ENCODE measurements at places on chromosomes 5 and 9.

- no peak for DNase-seq
These were observed 40.7 kb upstream of the AKNA start for GRCh38 chr9:114428466-114428865.

- no peak for DNase-seq
These were observed 196.6 kb upstream of the OTULINL start for GRCh38 chr5:14385019-14385418.

DNA sequence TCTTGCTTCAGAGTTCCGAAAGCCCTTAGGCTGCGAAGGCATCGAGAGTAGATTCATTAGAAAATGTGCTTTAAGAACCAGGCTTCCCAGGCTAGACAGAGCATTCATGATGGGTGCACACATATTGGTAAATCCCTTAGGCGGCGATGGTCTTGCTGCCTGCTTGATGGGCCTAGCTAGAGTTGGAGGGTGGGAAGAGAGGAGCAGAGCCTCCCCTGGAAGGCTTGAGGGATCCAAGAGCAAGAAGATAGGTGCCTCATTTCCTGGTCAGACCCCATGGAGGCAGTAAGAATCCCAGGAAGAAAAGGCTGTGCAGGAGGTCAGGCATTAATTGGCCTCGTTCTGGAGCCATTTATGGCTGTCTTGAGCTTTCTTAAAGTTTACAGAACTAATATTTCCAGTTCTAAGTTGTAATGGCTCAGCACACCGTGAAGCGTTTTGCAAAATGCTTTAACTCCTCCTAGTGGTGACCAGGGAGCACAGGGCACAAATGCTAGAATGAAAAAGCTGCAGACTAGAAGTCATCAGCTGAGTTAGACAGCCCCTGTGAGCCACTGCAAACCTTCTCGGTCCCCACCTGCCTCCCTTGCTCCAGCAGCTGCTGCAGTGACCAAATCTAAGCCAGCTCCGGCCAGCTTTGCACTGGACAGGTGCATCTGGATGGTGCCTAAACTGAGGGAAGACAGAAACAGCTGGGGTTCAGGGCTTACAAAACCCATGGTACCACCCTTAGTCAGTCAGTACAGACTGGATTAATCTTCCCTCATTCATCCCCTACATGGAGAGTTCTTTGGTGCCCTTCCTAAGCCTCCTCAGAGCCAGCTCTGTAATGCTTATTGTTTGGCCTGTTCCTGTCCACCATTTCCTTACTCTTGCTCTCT, 14.7 kb downstream of the SLC45A2 start:
- peak; percentile 17 for DNase-seq

DNA sequence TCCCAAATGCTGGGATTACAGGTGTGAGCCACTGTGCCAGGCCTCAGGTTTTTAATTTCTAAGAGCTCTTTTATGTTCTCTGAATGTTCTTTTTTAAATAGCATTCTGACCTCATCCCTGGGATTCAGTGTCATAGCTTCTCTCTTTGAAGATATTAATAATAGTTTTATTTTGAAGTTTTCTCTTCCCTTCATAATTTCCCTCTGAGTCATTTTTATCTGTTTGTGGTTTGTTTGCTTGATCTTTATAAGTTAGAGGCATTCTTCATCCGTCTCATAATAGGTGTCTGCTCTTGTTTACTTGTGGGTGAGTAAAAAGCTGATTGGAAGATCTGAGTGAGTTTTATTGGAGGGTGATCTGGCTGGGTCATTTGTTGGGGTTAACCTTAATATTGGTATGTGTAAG, 12.5 kb upstream of the MAMDC2 start:
- DNase-seq: no peak

GRCh38 chr9:132077881-132078698, 1.6 kb downstream of the MED27 start:
- peak; percentile 50 for DNase-seq

GRCh38 chr9:83238871-83239640, 176.1 kb upstream of the RASEF start:
- DNase-seq: no peak

DNA sequence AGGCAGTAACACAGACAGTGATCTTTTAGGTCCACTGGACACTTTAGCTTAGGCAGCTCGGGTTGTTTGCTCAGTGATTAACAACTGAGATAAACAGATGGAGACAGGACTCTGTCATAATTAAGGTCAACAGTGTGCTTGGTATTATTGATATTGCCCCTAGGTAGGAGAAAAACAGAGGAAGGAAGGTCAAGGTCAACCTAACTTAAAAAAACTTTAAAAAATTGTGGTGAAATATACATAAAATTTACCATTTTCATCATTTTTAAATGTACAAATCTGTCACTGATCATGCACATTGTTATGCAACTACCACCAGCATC, 2.1 kb upstream of the HSPA4 start:
- no peak for DNase-seq

GRCh38 chr9:25677301-25678146, 720 bp downstream of the TUSC1 start:
- no peak for DNase-seq

DNA sequence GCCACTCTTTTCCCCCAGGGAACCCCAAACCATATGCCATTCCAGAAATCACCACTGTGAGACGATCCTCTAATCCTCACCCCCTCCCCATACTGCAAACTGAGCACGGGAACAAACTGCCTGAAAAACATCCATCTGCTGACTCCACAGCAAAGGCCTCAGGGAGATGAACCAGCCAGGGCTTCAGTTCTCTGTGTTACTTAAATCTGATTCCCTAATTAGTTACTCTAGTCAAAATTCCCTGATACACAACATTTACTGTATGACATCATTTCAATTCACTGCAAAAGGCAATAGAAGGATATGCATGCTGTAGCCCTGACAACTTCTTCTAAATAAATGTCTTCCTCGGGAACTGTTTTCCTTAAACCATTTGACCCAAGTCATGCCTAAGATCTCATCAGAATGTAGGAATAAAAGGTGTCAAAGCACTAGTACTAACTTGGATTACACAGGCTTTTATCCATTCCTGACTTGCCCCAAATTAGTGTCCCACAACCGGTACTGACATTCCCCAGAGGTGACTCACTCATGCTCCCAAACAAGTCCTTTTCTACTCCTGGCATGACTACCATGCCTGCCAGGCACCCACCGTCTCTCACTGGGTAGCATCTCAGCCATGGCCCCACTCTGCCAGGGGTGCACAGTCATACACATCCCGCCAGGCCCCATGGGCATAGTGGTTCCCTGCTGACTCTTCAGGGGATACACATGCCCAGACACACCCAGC, 35.0 kb downstream of the MTX3 start:
- no peak for DNase-seq

GRCh38 chr5:106269252-106269843, 1401.4 kb downstream of the EFNA5 start:
- DNase-seq: no peak

GRCh38 chr9:137705906-137706305, 87.1 kb downstream of the EHMT1 start:
- DNase-seq: no peak

DNA sequence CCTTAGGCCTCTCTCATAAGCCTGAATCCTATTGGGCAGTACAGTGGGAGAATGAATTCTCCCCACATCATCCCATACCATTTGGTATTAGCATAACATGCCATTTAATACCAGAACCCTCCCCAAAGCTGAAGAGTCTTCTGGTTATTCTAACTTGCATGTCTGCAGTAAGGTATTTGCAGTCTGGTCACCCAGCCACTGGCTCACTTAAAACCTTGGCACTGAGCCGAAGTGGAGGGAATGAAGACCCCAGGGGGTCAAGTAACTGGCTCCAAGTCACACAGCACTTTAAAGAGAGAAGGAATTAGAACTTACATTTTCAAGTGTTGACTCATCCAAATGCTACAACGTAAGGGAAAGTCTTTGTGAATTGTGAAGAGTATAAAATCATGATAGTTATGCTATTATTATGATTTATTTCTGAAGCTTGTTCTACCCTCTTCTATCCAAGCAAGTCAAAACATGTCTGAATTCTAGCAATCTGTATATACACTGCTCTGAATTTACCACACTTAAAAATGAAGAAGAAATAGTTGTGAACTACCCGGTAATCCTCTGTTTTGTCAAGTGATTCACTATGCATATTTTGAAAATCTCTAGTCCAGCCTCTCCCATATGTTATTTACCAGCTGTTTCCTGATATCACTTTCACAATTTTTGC, 28.5 kb downstream of the GLRA1 start:
- no peak for DNase-seq

DNA sequence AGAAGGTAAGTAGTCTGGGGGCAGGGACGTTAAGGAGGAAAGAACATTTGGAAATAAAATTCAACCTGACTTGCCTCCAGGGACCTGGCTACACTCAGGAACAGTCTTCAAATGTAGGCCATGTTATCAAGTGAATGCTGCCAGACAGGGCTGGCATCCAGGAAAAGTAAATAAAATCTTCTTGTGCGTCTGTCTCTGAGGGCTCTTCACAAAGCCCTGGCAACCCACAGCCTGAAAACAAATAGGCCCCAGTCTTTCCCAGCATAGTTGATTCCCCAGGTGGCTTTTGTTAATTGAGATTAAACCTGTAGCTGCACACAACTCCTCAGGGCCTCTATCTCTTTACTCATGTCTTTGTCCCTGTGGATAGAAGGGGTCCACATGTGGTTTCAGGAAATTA, 55.4 kb downstream of the STK32A start:
- DNase-seq: no peak

GRCh38 chr9:38367898-38368297, 24.6 kb upstream of the ALDH1B1 start:
- no peak for DNase-seq

GRCh38 chr9:91764661-91765060, 185.4 kb downstream of the ROR2 start:
- no peak for DNase-seq

GRCh38 chr5:64958757-64959391, 190.1 kb downstream of the CWC27 start:
- DNase-seq: peak; percentile 31

- no peak for DNase-seq
These were observed 41.4 kb upstream of the LRRC14B start for GRCh38 chr5:149745-150485.

DNA sequence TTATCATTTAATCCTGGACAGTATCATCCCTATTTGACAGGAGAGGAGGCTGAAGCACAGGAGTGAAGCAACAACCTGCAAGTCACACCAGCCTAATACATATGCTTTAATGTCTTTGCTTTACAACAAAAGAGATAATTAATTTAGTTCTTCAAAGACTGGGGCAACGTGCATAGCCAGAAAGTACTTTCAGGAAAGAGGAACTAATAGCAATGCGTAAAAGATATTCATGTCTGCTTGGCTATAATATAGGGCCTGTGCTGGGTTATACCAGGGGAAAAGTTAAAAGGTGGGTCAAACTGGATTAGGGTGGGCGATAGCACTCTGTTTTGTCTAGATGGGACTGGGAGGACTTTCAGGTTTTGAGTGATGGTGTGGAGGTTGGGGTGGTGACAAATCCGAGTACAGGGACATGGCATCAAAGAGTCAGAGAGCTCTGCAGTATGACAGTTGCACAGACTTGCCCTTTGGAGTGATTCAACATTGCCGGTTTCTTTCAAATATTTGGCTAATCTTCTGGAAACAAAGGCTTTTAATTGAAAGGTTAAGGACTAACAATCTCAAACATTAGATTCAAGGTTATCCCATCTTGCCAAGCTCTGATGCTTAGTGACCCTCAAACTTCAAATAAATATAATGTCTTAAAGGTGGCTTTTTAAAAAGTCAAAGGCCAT, 11.9 kb downstream of the DAB2 start:
- DNase-seq: no peak

- no peak for DNase-seq
These were observed 821.6 kb downstream of the TLE1 start for GRCh38 chr9:80867731-80868130.

- DNase-seq: no peak
These were observed 105.5 kb upstream of the CPEB4 start for GRCh38 chr5:173782671-173783101.

DNA sequence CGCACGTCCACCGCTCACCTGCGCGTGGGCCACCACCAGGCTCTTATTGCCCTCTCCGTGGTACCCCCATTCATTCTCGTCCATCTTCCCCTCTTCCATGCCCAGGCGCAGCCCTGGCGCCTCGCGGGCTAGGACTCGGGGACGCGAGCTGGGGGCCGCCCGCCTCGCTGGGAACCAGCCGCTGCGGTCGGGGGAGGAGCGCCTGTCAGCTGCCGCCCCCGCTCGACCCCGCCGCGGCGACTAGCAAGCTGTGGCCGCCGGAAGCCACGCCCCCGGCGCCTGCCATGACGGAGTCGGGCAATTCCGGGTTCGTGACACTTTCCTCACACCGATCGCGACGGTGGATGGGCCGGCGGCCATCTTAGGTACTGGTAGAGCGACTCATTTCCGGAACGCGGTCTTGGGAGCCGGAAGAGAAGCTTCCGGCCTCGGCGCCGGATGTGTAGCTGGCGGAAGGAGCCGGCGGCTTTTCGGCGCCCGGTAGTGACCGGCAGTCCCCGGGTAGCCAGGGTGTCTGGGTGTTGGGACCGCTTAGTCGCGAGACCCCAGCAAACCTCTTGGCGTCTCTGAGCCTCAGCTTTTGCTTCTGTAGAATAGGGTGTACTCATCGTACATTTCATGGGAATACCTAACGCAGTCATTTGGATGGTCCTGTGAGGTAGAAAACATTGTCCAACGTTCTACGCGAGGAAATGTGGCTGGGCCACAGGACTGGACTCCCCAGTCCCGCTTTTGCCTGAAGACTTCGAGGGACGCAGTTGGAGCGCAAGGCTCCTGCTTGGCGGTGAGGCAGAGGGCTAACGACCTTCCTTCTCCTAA, at the start of gene IPPK:
TSS of gene IPPK (minus strand) at position 242 of the 819 bp plus-strand sequence. CDS start at position 99, 143 bp downstream.
- peak; percentile 98 for DNase-seq

DNA sequence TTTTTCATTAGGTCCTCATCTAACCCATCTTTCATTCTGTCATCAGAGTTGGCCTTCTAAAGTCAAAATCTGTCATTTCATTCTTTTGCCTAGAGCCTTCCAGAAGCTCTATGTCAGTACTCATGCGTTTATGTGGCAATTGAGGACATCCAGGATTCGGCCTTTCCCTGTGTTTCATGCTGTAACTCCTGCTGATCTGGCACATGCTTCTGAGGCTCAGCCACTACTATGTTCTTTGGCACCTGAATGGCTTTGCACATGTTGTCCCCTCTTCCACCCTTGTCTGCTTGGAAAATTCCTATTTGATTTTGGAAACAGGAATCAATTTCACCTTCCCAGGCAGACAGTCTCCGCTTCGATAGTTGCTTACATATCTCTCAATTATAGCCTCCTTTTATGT, 84.9 kb downstream of the GDNF start:
- no peak for DNase-seq

GRCh38 chr5:115389034-115389798, 92.8 kb upstream of the CCDC112 start:
- DNase-seq: no peak

DNA sequence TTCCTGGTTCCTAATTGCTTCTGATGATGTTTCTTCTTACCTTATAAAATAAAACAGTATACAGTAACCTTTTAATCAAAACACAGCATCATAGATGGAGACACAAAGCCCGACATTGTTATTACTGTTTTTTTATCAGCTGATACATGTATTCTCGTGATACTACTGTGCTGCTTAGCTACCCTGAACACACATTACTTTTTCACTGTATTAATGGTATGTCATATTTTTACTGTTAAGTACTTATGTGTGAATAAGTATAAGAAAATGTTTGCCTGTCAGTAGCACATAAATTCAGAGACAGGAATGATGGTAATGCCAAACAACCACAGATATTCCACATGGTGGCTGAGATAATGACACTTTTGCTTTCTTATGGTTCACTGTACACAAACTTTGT, 68.7 kb downstream of the RAB24 start:
- DNase-seq: no peak
